ENCODE measurements at places on chromosomes 6 and 20.
A peak's percentile ranks its signal among the peaks of the same experiment; 100 is the strongest.

GRCh38 chr6:155121699-155122098 lies 126.6 kb downstream of the TIAM2 start:
- peak; percentile 67 for DNase-seq

GRCh38 chr6:169503422-169504152 lies 198.2 kb downstream of the WDR27 start:
- DNase-seq = no peak

GRCh38 chr6:17347012-17347411 lies 46.4 kb upstream of the CAP2 start:
- DNase-seq = no peak

DNA sequence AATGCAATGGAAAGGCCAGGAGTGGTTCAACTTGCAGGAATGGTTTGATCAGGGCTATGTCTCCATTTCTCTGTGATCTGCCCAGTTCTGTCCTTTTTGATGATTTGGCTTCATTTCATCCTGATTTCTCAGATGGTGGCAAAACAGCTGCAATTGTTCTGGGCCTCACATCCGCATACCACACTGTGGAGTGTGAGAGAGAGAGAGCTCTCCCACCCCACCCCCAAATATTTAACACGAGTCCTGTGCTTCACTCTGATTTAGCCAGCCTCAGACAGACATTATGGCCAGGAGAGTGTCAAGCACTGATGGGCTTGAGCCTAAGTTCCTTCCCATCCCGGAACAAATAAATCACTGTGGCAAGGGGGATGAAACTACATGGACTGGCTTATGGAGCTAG lies 284.6 kb downstream of the CDC5L start:
- DNase-seq = no peak

DNA sequence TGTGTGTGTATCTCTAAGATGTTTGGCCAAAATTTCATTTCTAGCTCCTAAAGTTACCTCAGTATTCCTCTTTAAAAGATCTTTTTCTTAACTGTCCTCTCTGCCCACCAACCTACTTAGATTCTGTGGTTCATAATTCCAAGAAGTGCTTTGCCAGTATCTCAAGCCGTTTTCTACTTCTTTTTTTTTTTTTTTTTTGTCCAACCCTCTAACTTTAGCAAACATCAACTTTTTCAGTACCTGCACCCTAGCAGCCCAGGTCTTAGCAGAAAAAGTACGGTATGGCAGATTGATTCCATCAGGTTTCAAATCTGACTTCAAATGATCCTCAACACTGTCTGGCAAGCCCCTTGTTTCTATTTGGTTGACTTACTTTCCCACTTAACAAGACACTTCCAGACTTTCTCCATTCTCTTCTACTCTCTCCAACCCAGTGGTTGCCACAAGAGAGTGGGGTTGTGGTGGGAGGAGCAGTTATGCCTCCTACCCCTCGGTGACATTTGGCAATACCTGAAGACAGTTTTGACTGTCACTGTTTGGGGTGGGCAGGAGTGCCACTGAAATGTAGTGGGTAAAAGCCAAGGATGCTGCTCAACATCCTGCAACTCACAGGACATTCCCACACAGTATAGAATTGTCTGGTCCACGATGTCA lies 10.8 kb upstream of the MAN1A1 start:
- no peak for DNase-seq

DNA sequence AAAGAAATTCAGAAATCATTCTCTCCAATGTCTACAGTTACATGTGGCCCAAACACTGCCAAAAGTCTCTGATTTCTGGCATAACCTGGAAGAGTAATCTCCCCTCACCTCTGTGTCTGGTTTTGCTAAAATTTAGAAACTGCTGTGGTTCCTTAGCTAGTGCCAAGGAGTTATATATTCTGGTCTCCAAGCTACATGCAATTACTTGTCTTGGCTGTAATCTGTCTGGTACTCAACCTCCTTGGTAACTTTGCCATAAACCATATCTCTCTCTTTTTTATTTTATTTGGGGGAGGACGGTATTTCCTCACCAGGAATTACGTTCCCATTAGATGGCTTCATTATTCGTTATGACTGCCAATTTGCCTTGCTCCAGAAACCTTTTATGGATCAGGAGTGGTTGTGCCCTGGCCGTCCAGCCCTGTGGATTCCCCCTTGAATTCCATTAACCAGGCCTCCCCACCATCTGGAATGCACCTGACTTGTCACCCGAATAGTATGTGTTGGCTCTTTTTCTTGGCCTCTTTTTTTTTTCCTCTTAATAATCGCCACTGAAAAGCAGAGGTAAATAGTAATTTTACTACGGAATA lies 400.0 kb downstream of the CD83 start:
- no peak for DNase-seq

GRCh38 chr20:347317-347639 lies 367 bp downstream of the NRSN2 start:
- DNase-seq = no peak

GRCh38 chr6:167247814-167248595 lies 43.1 kb upstream of the UNC93A start:
- DNase-seq = no peak

GRCh38 chr6:104969108-104969507 lies 12.2 kb downstream of the LIN28B start:
- no peak for DNase-seq

GRCh38 chr6:12952318-12952717 lies 235.8 kb downstream of the PHACTR1 start:
- no peak for DNase-seq

GRCh38 chr20:37575884-37576283 lies 48.2 kb upstream of the BLCAP start:
- DNase-seq = no peak

- DNase-seq = no peak
Observed at GRCh38 chr6:169026175-169026574, 227.5 kb downstream of the THBS2 start.

DNA sequence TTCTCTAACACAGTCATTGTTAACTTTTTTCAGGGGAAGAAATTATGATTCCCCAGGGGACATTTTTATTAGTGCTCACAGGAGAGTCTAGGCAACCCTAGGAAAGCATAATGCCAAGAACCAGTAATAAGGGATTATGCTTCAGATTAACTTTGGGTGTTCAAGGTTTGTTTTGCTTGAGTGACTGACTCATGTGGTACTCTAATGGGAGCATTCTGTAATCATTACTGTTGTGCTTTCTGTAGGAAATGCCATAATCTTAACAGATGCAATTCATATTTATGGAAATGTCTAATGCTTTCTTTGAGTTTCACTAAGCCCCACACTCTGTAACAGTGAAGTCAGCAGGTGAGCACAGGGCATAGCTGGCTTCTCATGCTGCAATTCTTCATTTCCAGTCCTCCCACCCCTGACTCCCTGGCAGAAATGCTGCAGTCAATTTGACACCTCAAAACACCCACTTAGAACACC lies 263.4 kb upstream of the MAN1A1 start:
- no peak for DNase-seq

- DNase-seq = peak; percentile 31
Observed at GRCh38 chr6:116251568-116252384, 2.1 kb downstream of the TSPYL4 start.

Data from eye (tissue), 1 donor.